ENCODE measurements at places on chromosomes 16 and 17. TPM values are rescaled to one million over a fixed set of nuclear protein-coding genes. Genes with fewer than 3 reads are reported as not detected.

Gene E2F4
- total RNA-seq: 76.9 TPM

Gene SLC5A11
- total RNA-seq: not detected

Gene STAT5B
- 9.4 TPM for total RNA-seq

Gene HIC1
- 11.6 TPM for total RNA-seq

Gene SLC25A39
- 101 TPM for total RNA-seq

Gene METRNL
- total RNA-seq: 41.1 TPM

Gene CCL17
- total RNA-seq: not detected

Gene ALOX15B
- total RNA-seq: 0.11 TPM
